LHCN-M2 (cell line): ENCODE measurements at places on chromosomes 3 and 15. TPM values are rescaled to one million over a fixed set of nuclear protein-coding genes. Genes with fewer than 3 reads are reported as not detected.

The STRIT1 gene
- total RNA-seq: not detected in 2 replicates

The RETNLB gene
- total RNA-seq: not detected in 2 replicates

The CCR2 gene
- not detected in 2 replicates for total RNA-seq

The SPTSSB gene
- total RNA-seq: not detected in 2 replicates

The THSD4 gene
- 10.4 and 13.0 TPM in 2 replicates for total RNA-seq

The FAM174B gene
- 9.6 and 14.8 TPM in 2 replicates for total RNA-seq

The C3orf22 gene
- total RNA-seq: not detected in 2 replicates

The ANKUB1 gene
- 0.06 TPM in 1 of 2 replicates, not detected in the other for total RNA-seq

The DTWD1 gene
- total RNA-seq: 20.6 and 23.8 TPM in 2 replicates

The RPUSD2 gene
- total RNA-seq: 11.5 and 12.6 TPM in 2 replicates

The TMC3 gene
- total RNA-seq: not detected in 2 replicates

- no peak for DNase-seq
Observed at GRCh38 chr3:111215481-111215880, 143.9 kb downstream of the NECTIN3 start.

DNA sequence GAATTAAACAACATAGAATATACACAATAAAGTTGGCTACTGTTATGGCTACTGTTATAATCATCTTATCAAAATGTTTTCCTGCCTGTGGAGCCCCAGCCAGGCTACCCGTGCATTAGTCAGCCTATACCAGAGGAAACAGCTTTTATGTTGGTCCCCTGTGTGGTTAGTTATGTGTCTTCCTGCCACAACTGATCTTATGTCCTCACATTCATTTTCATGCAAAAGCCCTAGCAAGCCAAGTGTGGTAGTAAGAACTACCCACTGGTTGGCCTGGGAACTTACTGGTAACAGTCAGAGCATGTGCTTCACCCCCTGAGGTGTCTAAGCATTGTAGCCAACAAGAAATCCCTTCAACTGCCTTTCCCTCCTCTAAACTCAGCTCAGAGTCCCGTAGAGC lies 21.8 kb downstream of the MGLL start:
- peak; percentile 62 for DNase-seq

DNA sequence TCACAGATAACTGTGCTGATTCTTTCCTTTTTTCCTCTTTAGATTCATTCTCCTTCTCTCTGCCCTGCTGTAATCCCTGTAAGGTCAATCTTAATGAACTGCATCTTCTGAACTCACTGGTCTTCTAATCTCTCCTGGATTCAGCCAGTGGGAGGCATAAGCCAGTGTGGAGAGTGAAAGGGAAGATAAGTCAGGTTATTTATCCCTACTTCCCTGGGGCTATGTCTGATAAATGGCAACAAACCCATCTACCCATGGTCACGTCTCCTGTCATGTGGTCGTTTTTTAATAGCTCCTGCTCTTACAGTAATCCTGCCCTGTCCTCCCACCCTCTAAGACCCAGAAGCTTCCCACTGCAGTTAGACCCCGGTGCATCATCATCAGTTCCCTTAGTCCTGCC lies 199.6 kb upstream of the NAALADL2 start:
- no peak for DNase-seq

GRCh38 chr3:11140030-11140712 lies 14.1 kb upstream of the HRH1 start:
- peak; percentile 91 for DNase-seq

DNA sequence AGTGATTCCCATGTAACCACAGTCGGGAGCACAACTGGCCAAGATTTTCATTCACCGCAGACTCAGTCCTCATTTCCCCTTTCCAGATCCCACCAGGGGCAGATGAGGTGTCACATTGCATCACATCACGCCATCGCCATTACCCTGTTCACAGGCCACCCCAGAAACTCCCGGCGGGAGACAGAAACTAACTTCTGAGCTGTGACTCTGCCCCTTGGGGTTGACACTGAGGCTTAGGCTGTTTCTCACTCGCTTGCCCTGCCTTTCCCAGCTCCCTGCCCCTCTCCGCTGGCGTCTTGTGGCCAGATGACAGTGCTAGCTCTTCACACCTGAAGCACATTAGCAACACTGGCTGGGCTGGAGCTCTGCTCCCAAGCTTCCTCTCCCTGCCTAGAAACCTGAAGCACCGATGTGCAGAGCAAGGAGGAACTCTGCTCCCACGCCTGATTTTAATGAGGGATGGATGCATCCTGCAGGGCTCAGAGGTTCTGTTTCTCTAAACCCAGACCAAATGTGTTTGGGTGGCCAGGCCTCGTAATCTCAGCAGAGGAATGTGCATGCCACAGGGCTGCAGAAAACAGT lies 88.8 kb upstream of the CTDSPL start:
- DNase-seq: no peak

DNA sequence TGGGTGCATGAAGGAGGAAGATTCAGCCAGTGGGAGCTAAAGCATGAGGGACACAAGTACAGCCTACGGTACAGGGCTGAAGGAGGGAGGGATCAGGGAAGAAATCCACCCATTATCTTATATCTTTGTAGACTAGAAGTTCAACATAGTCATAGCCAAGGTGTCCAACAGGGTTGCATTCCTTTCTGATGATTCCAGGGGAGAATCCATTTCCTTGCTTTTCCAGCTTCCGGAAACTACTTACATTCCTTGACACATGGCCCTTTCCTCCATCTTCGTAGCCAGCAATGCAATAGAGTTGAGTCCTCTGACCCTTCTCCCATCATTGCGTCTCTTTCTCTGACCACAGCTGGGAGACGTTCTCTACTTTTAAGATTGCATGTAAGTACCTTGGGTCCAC lies 471.0 kb upstream of the SEMA6D start:
- no peak for DNase-seq

DNA sequence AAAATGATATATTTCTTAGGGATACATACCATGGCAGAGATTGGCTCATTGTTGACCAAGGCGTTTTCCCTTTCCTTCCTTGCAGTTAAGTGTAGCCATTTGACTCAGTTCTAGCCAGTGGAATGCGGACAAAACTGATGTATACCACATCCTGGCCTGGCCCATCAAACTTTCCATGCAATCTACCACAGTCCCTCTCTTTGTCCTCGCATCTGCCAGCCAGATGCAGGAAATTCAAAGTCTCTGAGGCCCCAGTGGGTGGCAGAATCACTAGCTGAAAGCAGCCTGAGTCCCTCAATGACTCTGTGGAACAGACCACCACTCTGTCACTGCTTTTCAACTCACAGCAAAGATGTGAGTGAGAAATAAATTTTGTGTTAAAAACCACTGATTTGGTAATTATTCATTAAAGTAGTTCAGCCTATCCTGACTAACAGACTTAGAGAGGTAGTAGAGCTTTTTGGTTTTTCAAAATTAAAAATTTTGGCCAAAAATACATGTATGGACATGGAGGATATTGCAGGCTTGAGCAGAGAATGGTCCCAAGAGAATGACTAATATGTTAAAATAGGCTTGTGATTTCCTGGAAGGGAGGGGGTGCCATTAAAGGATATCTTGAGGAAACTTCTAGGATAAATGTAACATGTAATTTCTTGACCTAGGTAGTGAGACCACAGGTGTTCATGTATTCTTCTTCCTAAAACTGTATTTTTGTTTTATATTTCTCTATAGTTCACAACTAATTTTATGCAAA lies 10.9 kb downstream of the LRRFIP2 start:
- peak; percentile 76 for DNase-seq

DNA sequence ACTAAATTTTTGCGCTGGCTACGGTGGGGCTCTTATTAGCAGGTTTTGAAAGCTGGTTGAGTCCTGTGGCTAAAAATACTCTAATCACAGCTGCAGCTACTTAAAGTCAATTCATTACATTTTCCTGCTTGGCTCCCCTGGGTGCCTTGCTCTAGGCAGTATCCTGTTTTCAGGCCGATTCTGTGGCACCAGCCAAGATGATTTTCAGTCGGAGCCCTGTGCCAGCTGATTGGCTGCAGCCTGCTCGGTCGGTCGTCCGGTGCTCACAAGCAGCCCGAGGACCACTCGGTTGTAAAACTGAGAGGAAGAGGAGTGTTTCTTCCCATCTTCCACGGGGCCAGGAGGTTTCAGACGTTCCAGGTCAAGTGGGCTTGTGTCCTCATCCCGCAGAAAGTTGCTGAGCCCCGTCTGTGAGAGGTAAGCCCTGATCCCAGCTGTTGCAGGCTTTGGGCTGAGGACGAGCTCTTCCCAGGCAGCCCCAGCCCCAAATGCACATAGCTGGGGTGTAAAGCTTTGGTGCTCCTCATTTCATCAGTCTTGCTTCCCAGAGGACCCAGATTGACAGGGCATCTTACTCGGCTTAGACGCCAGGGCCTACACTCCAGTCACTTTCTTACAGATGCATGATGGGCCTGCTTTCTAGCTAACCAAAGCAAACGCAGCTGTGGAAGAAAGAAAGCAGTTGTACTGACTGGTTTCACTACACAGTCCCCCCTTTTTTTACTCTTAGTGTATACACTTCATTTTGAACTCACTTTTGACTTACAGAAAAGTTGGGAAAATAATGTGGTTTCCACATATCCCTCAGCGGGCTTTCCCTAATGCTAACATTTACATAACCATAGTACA lies 15.9 kb downstream of the LYSMD4 start:
- no peak for DNase-seq

- DNase-seq: peak; percentile 37
Observed at GRCh38 chr15:50685976-50686468, 575 bp downstream of the TRPM7 start.

DNA sequence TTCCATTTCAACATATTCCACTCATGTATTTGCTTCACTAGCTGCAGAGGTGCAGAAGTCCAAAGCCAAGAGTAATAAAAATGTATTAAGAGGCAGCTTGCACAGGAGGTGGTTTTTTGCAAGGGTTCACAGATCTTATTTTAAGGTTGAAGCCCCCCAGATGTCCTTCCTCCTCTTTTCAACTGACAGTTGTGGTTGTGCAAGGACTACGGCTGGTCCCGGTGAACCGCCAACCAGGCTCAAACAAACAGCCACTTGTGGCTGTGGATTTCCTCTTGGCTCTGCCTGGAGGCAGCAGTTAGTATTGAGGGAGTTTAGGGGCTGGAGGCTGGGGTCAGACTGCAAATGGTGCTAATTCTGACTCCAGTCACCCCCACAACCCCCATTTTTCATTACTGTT lies 240.7 kb upstream of the TBC1D5 start:
- no peak for DNase-seq

- DNase-seq: no peak
Observed at GRCh38 chr15:40282147-40282868, 556 bp downstream of the ANKRD63 start.
